Brain (organoid and tissue), 16 donors: ENCODE measurements at places on chromosomes 3 and 15.

GRCh38 chr15:42908538-42908937 lies 12.0 kb downstream of the TTBK2 start:
- no peak for DNase-seq

GRCh38 chr3:21543380-21544075 lies 207.5 kb downstream of the ZNF385D start:
- no peak for DNase-seq

- no peak for DNase-seq
Measured at GRCh38 chr3:133701435-133702358, 40.0 kb upstream of the TOPBP1 start.

DNA sequence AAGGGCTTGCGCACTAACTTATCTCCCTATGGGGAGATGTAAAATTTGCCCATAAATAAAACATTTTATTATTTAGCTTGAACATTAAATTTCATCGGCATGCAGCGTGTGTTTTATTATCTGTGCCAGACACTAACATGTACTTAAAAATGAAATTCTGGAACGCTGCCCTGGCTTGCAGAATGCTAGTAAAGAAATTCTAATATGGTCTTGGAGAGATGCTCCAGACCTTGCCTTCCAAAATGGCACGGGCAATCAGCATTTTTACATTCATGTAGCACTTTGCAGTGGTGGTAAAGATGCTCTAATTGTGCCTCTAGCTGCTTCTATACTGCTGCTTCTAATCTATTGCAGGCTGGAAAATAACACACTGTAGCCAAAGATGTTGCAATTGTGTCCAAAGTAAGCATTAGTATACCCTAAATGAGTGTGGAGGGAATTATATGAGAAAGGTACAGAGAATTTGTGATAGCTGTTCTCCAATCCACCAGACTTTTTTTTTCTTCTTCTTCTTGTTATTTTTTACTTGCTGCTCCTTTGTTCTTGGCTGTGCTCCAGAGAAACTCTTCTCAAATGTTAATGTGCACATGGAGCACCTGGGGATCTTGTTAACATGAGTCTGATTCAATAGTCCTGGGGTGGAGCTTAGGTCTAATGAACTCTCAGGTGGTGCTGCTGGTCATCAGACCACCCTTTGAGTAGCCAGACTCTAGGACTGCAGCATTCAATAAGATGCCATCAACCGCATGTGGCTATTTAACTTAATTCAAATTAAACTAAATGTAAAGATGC lies 47.3 kb downstream of the CRABP1 start:
- peak; percentile 36 for DNase-seq

DNA sequence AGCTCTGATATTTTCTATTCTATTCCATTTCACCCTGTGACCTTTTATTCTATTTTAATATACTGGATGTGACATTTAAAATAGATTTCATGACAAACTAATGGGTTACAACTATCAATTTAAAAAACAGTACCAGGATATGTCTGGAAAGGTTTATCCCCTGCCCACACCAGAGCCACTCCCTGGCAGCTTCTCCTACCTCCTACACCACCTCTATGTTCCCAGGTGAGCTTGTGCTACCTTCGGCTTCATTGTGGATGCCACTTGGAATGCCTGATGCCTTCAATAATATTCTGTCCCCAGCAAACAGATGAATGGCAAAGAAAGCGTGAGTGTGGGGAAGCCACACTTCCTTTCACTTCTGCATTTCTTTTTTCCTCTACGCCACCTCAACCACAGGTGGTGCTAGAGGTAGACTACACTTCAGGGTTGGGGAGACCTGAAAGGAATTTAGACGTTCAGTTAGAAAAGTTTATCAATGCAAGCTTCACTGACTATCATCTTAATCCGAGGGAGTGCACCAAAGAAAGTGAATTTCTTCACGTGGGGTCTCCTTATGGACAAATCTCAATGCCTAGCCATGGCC lies 213.0 kb downstream of the SSR3 start:
- DNase-seq: no peak

DNA sequence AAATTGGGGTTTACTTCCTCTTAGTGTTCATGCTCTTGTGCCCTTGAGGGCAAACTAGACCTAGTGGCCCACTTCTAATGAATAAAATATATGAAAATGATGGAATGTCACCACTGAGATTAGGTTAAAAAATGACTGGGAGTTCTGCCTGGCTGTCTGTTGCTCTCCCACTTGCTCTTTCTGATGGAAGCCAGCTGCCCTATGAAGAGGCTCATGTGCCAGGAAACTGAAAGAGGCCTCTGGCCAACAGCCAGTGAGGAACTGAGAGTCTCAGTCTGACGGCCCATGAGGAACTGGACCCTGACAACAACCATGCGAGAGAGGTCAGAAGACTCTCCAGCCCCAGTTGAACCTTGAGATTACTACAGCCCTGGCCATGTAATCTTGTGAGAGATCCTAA lies 107.1 kb upstream of the FHIT start:
- DNase-seq: no peak
